GM12892 (cell line): ENCODE measurements at places on chromosomes 3 and 15.

GRCh38 chr15:100570735-100571313 lies 31.2 kb downstream of the LINS1 start:
- DNase-seq = no peak

- DNase-seq = no peak
Measured at GRCh38 chr3:5494905-5495519, 307.5 kb downstream of the EDEM1 start.

DNA sequence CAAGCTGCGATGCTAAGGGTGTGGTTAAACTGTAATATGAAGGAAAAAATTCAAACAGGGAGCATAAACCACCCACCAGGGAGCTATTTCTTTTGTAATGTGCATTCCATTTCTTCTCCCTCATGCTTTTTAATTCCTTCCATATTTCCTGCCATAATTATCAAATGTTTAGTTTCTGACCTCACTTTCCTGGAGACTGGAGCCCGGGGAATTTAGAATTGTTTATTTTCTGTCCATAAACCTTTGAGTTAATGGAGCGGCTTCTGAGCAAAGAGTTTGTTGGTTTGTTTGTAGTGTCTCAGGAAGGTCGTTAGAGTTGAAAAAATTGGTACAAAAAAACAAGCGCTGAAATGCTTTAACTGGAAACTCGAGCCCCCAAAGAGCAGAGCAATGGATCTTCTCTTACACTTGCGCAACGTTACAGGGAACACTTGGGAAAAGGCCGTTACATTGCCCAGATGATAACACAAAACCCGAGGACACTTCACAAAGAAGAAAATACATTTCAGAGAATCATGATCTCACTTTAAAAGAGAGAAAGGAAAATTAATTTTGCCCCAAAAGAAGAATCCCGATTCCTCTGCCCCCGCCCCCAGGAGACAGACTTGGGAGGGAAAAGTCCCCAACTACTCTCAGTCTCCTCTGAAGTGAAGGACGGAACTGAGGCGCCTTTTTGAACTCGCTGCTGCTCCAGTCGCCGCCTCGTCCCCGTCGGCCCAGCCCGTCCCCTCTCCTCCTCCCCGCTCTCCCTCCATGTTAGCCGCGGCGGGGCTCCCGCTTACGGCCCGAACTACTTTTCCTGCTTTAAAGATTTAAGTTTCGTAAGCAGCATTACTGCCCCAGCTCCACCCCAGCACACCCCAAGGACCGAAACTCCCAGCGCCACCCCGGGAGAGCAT lies 842 bp downstream of the FSTL1 start:
- no peak for DNase-seq

DNA sequence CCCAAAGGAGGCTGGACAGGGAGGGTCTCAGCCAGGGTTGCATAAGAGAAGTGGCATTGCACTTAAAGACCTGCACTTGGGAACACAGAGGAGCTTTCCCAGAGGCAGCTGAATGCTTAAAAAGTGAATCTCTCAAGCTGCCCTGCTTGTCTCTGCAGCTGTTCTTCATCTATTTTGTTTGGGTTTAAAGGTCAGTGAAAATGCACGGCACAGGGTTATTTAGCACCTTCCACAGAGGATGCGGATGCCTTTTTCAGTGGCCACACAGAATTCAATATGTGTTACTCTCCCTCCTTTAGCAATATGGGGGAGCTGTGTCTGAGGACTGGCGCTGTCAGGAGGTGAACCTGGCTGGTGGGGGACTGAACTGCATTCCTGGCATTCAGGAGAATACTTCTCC lies 22.7 kb upstream of the CTNNB1 start:
- DNase-seq = no peak

DNA sequence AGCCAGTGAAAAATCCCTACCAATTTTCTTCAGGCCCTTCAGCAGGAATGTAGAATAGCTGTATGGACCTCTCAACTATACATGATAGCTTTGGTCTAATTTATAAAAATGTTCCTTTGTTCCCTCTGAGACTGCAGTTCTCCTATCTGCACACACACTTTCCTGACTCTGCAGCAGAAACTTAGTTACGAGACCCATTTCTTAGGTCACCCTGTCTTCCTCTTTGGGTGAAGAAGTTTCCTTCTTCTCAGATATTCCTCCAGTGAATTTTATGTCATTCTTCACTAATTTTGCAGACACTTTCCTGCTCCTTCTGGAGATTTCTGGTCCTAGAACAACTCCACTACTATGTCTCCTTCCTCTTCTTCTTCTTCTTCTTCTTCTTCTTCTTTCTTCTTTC lies 42.6 kb downstream of the CD200R1L start:
- DNase-seq = no peak

- DNase-seq = no peak
Measured at GRCh38 chr15:64858021-64858575, 16.4 kb downstream of the PLEKHO2 start.

- no peak for DNase-seq
Measured at GRCh38 chr3:9899289-9899791, 3.3 kb upstream of the IL17RE start.

- DNase-seq = no peak
Measured at GRCh38 chr3:52070724-52071621, 14.6 kb upstream of the DUSP7 start.

GRCh38 chr3:142943870-142944269 lies 19.6 kb downstream of the PAQR9 start:
- DNase-seq = no peak

- DNase-seq = no peak
Measured at GRCh38 chr15:68192117-68192516, 13.0 kb downstream of the CALML4 start.

GRCh38 chr3:73569246-73569760 lies 55.4 kb downstream of the PDZRN3 start:
- no peak for DNase-seq

DNA sequence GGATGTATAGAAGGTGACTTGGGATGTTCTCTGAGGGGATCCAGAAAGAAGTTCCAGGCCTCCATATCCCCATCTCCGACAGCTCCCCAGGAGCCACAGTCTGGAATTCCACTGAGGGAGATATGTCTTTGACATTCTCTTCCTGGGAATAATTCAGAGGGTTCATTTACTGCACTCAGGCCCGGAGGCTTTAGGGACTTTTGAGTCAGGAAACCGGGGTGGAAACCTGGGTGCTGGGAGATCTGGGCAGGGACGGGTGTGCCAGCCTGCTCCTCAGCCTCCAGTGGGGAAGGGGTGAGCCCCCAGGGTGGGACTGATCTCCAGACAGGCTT lies 147.7 kb downstream of the SMAD6 start:
- DNase-seq = no peak

GRCh38 chr15:63582718-63583426 lies 14.3 kb upstream of the FBXL22 start:
- no peak for DNase-seq

- no peak for DNase-seq
Measured at GRCh38 chr15:61777689-61778088, 282.6 kb downstream of the VPS13C start.

- DNase-seq = no peak
Measured at GRCh38 chr3:88152841-88153240, 3.1 kb downstream of the C3orf38 start.

DNA sequence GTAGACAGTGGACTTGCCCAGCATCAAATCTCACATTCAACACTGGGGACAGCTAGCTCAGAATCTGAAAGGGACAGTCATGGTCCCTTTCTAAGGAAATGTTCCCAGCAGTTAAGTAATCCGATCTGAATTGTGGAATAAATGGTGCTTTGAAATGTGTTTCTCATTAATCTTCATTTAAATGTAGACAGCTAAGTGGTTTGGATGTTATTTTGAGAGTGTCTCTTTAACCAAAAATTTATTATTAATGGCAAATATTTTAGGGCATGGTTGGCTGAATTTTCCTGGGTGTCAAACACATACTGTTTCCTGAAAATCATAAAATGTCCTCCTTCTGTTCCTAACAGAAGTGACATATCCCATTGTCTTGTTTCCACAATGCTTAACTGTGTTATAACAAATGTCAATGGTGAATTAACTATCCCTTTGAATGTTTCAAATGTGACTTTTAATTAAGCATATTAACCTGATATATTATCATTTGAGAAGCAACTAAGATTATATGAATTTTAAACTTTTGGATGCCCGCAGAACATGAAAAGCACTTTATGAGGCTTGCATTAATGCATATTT lies 210.8 kb downstream of the CHST2 start:
- no peak for DNase-seq

DNA sequence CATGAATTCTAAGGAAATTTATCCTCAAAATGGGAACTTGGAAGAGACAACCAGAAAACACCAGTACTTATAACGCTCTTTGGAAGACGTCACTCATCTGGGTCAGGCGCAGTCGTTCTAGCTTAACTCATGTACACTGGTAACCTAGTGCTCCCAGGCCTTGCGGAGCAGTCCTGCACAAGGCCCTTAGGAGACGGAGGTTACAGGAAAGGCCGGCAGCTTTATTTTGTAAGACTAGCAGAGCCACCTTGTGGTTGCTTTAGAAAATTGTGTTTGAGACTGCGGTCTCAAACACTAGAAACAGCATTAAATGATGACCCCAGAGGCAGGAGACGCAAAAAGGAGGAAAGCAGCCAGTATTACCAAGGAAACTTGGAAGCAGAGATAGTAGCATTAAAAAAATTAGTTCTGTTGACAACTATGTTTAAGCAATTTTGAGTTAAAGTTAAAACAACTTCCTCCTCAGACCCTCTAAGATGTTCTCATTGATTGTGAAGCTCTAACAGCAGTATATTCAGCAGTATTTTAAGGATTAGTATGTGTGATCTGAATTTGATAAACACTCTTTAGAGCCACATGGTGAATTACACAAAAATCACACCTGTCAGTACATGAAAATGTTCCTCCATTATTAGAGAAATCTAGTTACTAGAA lies 141.9 kb upstream of the C2CD4B start:
- DNase-seq = peak; percentile 27

DNA sequence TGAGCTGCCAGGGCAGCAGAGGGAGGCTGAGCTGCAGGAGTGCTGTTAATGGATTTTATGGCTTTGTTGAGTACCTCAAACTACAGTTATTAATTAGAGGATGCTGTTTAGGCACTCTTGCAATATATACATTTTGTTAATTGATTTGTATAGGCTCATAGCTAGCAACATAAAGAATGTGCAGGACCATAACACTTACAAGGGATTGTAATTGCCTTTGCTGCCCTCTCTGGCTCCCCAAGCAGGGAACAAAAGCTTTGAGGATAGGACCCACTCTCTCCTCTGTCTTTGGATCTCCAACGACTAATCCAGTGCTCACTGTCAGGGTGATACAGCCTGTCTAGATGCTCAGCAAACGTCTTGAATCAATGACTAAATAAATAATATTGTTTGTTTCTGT lies 1.2 kb upstream of the CLSTN2 start:
- DNase-seq = no peak

- DNase-seq = no peak
Measured at GRCh38 chr15:89998923-89999675, 2.0 kb upstream of the ZNF710 start.

DNA sequence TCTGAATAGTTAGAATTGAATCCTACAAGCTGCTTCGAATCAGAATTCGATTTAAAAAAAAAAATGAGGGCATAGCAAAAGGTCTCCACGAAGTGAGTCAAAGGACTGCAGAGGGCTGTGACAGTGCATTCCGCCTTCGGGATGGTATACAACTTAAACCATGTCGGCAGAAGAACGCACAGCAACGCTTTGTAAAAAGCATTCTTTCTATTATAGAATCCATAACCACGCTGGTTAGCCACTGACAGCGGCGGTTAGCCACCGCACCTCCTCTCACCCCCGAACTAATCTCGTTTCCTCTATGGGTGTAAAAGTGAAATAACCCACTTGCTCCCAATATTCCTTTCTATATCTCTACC lies 664 bp upstream of the PIK3CA start:
- DNase-seq = no peak

DNA sequence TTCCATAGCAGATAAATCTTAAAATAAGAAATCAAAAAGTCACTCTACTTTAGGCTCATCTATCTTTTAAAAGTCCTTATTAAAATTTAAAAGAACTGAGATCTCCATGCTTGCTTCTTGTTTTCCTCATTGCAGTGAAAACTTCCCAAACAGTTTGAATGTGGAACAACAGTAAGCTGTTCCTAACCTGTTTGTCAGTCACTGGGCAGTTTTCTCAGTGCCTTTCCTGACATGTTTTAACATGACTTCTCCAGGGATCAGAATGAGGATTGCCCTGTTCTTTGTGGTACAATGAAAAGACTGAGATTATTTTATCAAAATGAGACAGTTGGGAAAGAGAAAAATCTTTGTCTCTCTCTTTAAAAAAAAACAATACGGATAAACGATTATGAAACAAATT lies 774 bp downstream of the GPR87 start:
- no peak for DNase-seq

DNA sequence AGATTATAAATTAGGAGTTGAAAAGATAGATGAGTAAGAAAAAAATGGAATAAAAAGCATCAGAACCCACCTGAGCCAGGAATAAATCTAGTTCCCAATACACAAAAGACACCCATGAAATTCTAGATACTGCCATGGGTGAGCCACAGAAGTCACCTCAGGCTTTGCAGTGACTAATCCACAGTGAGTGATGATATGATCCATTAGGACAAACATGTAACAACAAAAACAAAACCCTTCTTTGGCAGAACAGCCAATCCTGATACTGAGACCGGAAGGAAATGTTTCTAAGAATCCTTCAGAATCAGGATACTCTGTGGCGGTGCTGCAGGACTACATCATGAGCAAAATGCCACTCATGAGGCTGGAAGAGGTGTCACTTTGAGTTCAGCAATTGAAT lies 15.0 kb upstream of the MINDY4B start:
- no peak for DNase-seq

GRCh38 chr3:148998297-148998696 lies 7.0 kb downstream of the GYG1 start:
- no peak for DNase-seq

DNA sequence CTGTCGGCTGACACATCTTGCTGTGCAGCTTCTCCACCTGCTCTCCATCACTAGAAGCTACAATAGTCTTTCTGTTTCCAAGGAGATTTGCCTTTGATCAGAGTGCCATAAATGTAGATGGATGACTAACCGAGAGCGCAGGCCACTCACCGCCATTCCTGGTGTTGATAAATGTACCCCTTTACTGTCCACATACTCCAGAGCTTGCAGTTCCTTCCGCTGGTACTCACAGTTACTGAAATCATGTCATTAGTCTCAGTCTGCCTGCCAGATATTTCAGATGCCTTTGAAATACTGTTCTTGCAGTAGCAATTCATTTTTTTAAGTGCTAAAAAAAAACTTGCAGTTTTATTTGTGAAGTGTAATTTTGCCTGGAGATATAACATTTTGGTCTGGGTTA lies 72.3 kb downstream of the BLM start:
- DNase-seq = no peak

- no peak for DNase-seq
Measured at GRCh38 chr15:33675246-33675645, 293.1 kb upstream of the CHRM5 start.

DNA sequence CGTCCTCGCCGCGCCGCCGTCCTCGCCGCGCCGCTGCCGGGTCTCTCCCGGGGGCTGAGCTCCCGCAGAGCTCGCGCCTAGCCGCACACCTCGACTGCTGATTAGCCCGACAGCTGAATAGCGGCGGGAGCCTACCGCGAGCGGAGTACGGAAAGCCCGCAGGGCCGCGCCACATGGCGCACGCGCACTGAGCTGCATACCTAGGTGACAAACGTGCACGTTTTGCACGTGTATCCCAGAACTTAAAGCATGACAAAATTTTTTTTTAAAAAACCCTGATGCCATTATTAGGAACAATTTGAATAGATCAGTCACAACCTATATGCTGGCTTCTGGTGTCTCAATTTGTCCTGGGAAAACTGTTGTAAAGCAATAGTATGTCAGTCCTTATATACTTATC lies at the start of gene GOLGA8A:
Gene GOLGA8A (minus strand): TSS at position 122 of the 400 bp plus-strand sequence. CDS start 48,117 bp downstream, outside the sequence.
- peak; percentile 43 for DNase-seq

GRCh38 chr3:127427666-127428065 lies 139.8 kb upstream of the PRR20G start:
- DNase-seq = no peak

GRCh38 chr15:37136666-37137065 lies 36.3 kb upstream of the MEIS2 start:
- no peak for DNase-seq
